ENCODE measurements at places on chromosomes 12 and 14.

DNA sequence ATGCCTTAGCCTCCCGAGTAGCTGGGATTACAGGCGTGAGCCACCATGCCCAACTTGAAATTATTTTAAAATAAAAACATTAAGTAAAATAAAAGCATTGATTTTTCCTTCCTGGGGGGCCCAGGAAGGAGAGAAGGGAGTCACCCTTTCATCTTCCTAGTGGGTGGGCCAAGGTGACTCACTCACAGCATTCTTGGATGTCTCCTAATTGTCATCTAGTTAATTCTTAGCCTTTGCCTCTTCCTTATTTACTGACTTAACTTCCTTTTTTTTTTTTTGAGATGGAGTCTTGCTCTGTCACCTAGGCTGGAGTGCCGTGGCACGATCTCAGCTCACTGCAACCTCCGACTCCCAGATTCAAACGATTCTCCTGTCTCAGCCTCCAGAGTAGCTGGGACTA is 29.2 kb downstream of the TMEM120B start:
- DNase-seq = no peak

DNA sequence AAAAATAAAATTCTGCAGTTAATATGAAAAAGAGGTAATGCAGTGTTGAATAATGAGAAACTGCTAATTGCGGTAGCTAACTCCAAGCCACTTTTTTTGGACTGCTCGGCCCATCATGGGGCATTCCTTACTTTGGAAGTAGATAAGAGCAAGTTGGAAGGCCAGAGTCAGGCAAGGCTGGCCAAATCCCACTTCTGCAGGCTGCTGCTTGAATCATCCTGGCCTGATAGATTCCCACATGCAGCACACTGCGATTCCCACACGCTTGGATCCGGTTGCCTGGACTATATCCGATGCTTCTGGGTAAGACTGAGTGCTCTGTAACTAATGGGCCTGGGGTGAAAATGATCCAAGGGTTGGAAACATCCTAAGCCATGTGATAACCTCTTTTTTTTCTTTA is 10.6 kb downstream of the EIF2B2 start:
- no peak for DNase-seq

DNA sequence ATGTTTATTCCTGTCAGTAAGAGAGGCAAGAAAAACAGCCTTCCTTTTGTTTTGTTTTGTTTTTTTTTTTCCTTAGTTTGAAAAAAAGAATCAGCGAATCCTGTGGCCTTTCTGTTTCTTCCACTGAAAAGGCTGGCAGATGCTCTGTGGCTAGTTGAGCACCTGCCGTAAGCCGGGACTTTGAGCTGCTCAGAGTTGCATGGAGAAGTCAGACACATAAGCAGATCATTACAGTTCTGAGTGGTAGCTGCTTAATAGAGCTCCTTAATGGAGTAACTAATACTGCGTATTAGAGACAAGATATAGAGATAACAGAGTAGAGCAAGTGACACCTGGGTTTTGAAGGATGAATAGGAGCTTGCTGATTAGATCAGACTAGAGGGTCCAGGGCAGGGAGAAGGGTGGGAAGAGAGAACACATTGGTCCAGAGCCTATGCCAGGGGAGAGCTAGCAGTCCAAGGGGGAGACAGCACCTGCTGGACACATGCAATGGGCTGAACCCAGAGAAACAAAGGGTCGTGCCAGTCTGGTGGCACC is 129.4 kb downstream of the TSPAN9 start:
- peak; percentile 85 for DNase-seq

DNA sequence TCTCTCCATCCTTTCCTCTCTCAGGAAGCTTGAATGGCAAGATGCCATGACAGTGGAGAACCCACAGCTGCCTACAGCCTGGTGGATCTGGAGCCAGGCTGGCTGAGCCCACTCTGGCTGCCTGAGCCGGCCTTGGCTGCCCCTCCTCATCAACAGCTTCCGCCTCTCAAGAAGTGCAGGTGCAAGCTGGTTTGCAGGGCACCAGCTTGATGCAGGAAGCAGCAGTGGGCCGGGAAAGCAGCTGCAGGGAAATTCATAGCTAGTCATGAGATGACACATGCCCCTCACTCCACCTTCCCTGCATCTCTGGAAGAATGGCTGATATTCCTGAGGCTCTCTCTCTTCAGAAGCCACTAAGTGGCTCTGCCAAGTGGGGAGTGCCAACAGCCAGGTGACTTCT is 289.1 kb downstream of the RPS29 start:
- no peak for DNase-seq

GRCh38 chr14:51776102-51776894 is 84.1 kb upstream of the GNG2 start:
- peak; percentile 89 for DNase-seq

DNA sequence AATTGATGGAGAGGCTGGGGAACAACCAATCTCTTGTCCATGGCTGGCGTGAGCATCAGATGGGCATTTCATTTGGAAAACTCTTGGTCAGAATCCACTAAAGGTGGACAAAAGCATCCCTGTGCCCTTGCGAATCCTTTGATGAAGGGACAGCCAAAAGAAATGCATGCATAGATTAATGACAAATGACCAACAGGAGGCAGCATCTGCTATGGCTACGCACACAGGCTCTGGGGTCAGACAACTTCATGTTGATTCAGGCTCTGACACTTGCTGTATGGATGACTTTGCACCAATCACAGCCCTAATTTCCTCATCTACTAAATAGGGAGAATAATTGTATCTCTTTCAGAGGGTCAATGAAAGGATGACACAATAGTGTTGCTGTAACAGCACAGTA is 117.5 kb downstream of the ASCL4 start:
- DNase-seq = no peak

GRCh38 chr14:76762411-76763095 is 1.3 kb downstream of the VASH1 start:
- no peak for DNase-seq

- peak; percentile 59 for DNase-seq
Measured at GRCh38 chr12:120599672-120600552, 18.7 kb upstream of the POP5 start.

- no peak for DNase-seq
Measured at GRCh38 chr12:105453316-105453715, 122.8 kb downstream of the C12orf75 start.

DNA sequence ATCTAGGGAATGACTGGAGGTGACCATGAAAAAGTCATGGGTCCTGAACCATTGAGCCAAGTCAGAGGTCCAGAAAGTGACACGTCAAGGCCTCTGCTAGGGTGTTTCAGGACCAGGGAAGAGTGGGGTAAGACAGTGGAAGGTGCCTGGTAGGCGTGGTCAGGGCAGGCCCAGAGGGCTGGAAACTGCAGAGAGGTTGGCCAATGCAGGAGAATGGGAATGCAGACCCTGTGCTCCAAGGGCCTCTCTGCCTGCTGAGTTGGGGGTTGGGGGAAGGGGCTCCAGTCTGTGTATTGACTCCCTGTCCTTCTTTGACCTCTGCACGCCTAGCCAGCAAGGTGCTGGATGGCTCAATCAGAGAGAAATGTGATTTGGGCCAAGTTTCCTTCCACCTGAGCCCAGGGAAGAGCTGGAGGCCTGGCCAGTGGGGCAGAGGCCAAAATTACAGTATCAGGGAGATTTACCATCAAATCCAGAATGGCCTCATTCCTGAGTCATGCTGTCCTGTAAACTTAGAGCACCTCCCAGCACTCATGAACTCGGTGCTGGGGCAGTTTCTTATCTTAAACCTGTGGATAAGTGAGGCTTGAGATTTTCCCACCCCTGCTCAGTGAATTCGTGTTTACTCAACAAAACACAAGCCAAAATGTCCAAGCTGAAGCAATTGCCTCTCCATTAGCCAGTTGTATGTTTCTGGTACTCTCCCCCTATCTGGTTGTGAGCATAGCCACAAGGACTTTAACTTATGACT is 24.4 kb downstream of the IRF2BPL start:
- no peak for DNase-seq

GRCh38 chr12:75854681-75855309 is 176.8 kb downstream of the PHLDA1 start:
- no peak for DNase-seq

DNA sequence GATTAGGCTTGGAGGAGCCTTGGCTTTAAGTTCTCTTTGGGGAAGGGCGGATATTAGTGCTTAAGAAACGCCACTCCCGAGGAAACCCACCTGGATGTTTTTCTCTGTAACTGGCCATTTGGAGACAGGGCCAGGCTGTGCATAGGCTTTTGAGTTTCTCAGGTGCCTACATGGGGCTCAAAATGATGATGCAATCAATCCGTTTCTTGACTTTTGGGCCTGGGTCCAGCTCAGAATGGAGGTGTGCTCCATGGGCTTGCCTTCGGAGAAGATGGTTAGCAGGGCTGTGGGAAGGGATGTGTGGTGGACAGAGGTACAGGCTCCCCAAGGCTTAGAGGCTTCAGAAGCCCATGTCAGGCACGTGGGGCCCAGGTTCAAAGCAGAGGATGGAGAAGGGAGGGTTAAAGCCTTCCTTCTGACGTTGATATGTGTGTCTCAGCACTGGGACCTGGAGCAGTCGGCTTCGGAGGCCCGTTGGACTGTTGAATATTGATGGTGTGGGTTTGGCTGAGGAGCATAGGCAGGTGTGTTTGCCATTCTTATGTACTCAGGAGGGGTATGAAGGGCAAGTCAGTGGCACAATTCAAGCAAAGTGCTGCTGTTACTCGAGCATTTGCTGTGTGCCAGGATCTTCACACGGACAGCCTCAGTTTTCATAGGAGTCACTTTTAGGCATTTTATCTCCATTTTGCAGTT is 82.8 kb downstream of the SLC25A47 start:
- no peak for DNase-seq

GRCh38 chr12:48038085-48038484 is 33.8 kb upstream of the COL2A1 start:
- no peak for DNase-seq

DNA sequence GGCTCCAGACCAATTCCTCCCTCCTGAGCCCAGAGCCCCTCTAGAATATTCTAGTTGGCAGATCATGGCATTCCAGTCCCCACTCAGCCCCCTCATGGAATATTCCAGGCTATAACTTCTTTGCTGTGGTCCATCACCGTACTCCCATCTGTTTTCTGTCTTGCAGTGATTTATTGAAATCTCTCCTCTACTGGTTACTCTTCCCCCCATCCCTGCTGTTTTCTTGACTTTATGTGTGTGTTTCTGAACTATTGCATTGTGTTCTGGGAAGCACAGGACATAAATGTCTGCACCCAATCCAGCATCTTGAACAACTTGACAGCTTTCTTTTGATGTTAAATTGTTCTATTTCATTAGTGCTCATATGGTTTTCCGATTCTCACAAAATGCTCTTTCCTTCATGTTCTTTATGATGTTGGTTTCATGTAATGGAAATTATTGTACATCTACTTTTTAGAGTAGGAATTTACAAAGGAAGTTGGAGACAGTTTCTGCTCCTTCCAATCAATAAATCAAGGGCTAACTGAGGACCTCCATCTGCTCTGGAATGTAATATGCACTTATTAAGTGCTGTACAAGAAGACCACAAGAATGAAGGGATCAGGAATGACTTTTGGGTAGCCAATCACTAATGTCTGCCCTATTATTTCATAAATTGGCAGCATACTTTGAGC is 26.3 kb downstream of the PDE6H start:
- no peak for DNase-seq

- no peak for DNase-seq
Measured at GRCh38 chr12:49674318-49674981, 32.8 kb downstream of the FMNL3 start.

DNA sequence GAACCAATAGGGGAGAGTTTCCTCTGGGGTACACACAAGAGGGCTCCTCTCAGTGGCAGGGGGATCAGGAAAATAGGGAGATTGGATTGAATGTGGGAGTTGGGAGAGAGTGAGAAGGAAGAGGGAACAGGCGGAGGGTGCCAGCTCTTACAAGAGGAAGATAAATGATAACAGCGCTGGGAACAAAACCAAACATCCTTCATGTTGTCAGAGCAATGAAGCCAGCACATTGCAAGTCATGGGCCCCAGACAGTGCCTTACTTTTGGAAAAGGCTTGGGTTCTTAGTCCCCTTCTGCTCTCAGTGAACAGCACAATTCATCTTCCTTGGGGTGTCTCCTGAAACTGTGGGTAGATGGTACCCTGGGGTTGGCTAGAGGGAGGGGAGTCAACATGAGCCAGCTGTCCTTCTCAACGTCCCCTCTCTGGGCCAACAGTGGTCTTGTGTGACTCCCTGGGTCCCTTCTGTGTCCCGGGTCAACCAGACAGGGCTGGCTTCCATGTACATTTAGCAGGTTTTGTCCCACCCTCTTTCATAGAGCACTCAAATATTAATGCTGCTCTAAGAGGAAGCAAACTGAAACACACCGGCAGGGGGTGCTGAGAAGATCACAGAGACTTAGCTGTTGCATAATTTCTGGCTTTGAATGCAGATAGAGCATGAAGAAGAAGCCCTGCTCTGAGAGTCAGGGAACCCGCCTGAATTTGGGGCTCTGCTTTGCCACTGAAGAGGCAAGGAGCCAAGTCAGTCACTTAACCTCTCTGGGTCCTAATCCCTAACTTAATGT is 138.5 kb downstream of the ESRRB start:
- DNase-seq = no peak

DNA sequence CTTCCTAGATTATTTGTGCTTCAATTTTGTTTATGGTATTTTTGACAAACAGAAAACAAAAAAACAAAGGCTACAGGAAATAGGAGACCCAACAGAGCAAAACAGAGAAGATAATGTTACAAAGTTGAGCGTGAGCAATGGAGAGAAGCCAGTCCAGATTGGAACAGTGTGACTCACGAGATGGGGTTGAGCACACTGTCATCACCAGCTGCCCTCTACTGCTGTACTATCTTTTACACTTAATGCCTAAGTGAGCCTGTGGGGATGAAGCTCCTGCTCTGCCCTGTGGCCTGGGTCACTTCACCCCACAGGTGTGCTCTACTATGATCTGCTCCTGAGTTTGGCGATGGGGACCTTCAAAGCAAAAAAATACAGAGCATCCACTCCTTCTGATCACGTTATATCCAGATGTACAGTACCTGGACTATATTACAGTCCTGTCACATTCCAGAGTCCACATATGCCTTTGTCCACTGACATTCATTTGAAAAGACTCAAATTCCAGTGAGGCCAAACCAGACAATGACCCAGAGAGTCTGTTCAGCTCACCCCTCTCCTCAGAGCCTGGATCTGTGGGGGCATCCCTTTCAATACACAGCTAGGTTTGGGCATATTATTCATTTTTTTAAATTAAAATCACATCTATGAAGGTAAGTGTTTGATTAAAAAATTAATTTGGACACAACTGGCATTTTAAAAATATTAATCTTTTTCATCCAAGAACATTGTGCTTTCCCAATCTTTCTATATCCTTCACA is 4.4 kb downstream of the IPO8 start:
- DNase-seq = peak; percentile 88

GRCh38 chr12:20474443-20474842 is 106.1 kb downstream of the PDE3A start:
- no peak for DNase-seq

Measured in NCI-H2171 treated with DMSO at 0.1 percent for 48 hours (cell line).